ENCODE measurements at places on chromosomes 12 and 14. TPM values are rescaled to one million over a fixed set of nuclear protein-coding genes. Genes with fewer than 3 reads are reported as not detected.
A peak's percentile ranks its signal among the peaks of the same experiment; 100 is the strongest.

DNA sequence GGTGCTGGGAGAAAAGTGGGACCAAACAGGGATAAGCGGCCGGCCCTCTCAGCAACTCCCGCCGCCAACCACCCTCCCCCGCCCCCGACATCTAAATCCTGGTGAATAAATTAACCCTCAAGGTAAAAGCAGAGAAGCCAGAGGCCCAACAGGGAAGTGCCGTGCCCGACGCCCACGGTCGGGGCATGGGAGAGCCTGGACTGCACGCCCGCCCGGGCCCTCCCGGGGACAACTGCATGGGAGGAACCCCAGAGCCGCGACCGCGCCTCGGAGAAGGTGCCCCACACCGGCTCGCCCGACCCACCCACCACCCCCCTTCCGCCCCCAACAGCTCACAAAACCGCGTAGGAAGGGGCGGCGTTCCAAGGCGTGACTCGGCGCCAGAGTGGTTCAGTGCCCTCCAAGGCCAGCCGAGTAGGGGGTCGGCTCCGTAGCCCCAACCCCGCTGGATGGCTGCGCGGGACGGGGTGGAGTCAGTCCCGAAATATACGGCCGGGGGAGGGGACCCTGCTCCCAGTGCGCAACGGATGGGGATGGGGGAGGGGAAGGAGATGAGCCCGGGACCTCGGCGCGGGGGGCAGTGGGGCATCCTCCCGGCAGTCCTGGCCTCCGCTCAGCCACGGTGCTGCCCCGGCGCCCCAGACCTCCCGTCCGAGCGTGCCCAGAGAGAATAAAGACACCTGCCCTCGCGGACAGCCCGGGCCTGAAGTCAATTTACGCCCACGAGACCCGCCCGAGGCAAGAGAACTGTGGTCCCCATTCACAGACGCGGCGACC, 732 bp downstream of the SLC25A29 start:
- no peaks in the 10 kb centered on the region for H3K36me3 ChIP-seq
- peaks cover 9% of the 10 kb centered on the region for H3K27me3 ChIP-seq
- no peak for DNase-seq
- peaks cover 15% of the 10 kb centered on the region for H3K4me1 ChIP-seq
- H3K27ac ChIP-seq: peak overlapping the region; percentile 83
- peak overlapping the region; percentile 96 for H3K4me3 ChIP-seq

GRCh38 chr14:83958359-83958758, 1571.6 kb upstream of the FLRT2 start:
- H3K4me3 ChIP-seq: no peak overlapping the region
- no peaks in the 10 kb centered on the region for H3K27me3 ChIP-seq
- H3K4me1 ChIP-seq: no peaks in the 10 kb centered on the region
- DNase-seq: no peak
- H3K27ac ChIP-seq: no peak overlapping the region

DNA sequence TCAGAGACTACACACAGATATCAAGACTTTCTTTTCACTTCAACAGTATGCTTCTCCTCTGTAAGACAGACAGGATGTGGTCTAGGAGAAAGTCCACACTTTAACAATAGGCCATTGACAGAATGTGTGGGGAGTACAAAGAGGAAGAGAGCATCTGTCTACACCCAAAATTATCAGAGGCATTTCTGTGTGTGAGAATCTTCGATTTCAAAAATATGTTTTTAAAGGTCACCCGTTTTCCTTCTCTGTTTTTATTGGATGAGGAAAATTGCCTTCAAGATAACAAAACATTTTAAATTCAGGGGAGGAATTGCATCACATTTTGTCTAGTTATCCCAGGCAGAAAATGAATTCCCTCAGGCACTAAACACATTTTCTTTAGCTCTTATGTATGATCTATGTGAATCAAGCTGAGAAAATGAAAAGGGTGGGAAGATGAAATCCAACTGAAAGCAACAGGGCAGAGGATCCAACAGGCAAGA, 16.4 kb downstream of the NAV3 start:
- no peaks in the 10 kb centered on the region for H3K27me3 ChIP-seq
- peaks cover 10% of the 10 kb centered on the region for H3K4me1 ChIP-seq
- H3K27ac ChIP-seq: peak overlapping the region; percentile 24
- H3K36me3 ChIP-seq: no peaks in the 10 kb centered on the region
- H3K4me3 ChIP-seq: no peak overlapping the region
- DNase-seq: no peak

The GUCY2C gene
- total RNA-seq: not detected

DNA sequence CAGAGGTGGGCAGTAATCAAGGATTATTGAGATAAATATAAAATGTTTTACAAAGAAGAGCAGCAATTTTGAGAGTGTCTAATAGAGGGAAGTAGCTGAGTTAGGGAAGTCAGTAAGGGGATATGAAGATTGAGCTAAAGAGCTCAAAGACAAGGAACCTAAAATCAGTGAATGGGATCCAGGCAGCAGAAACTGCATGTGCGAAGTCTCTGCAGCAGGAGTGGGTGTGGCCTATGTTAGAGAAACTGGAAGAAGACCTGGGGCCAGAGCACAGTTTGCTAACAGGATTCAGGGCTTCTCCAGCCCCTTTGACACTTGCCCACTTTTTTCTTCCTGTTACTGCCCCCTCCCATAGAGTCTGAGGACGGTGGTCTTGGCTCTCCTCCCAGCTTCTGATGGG, 36.3 kb upstream of the PLXNC1 start:
- H3K27me3 ChIP-seq: no peaks in the 10 kb centered on the region
- H3K4me3 ChIP-seq: no peak overlapping the region
- no peaks in the 10 kb centered on the region for H3K36me3 ChIP-seq
- H3K27ac ChIP-seq: no peak overlapping the region

The RIMBP2 gene
- 20.5 TPM for total RNA-seq

Data from glutamatergic neuron (in vitro differentiated cells).